ENCODE measurements at places on chromosomes 11 and 22.

DNA sequence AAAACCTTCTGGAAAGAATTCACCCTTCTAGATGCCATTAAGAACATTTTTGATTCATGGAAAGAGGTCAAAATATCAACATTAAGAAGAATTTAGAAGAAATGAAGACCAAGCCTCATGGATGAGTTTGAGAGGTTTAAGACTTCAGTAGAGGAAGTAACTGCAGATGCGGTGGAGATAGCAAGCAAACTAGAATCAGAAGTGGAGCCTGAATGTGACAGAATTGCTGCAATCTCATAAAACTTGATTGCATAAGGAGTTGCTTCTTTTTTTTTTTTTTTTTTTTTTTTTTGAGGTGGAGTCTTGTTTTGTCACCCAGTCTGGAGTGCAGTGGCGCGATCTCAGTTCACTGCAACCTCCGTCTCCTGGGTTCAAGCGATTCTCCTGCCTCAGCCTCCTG is 51.6 kb downstream of the MS4A13 start:
- DNase-seq = no peak

- no peak for DNase-seq
These were observed 56.6 kb downstream of the SYT13 start for GRCh38 chr11:45229401-45230020.

- no peak for DNase-seq
These were observed 4.7 kb upstream of the ASCC2 start for GRCh38 chr22:29842740-29843139.

DNA sequence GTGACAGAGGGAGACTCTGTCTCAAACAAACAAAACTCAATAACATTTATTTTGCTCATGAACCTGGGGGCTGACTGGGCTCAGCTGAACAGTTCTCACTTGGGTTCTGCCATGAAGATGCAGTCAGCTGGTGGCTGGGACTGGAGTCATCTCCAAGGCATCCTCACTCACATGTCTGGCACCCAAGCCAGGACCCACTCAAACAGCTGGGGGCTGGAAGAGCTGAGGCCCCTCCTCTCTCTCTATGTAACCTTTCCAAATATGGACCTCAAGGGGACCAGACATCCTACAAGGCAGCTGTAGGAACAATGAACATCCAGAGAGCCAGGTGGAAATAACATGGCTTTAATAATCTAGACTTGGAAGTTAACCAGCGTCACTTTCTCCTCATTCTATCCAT is 16.8 kb downstream of the HSPA8 start:
- no peak for DNase-seq

DNA sequence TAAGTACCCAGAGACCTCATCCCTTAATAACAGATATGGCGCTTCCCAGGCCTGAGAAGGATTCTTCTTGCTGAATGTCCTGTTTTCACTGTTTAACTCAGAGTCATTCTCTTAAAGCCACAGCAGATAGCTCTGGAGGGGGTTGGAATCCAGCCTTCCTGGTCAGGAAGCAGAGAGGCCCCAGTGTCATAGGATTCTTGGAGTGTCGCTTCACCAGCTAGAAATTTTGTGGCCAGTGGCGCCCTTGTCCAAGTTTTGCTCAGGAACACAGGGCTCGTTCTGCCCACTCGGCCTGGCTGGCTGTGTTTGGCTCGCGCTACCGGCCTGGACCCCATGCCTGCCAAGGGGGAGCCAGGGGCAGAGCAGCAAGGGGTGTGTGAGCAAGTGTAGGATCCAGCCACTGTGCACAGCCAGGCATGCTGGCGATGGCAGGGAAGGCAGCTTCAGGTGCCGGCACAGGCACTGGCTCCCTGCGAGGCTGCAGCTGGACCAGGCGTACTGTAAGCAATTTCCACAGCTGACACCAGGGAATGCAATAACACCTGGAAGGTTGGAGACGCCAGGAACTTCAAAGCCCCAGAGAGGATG is 214.8 kb upstream of the SESN3 start:
- DNase-seq = no peak

DNA sequence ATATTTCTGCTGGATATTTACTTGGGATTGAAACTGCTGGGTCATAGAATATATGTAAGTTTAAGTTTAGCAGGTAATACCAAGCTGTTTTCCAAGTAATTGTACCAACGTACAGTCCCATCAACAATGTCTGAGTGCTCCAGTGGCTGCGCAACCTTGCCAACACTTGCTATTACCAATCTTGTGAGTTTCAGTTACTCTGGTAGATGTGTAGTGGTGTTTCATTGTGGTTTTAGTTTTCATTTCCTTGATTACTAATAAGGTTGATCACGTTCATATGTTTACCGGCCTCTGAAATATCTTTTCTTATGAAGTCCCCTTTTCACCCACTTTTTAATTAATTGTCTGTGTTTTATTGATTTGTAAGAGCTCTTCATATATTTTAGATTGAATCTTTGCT is 370.6 kb upstream of the CADM1 start:
- DNase-seq = no peak

GRCh38 chr11:14414470-14415461 is 55.8 kb upstream of the RRAS2 start:
- DNase-seq = no peak

DNA sequence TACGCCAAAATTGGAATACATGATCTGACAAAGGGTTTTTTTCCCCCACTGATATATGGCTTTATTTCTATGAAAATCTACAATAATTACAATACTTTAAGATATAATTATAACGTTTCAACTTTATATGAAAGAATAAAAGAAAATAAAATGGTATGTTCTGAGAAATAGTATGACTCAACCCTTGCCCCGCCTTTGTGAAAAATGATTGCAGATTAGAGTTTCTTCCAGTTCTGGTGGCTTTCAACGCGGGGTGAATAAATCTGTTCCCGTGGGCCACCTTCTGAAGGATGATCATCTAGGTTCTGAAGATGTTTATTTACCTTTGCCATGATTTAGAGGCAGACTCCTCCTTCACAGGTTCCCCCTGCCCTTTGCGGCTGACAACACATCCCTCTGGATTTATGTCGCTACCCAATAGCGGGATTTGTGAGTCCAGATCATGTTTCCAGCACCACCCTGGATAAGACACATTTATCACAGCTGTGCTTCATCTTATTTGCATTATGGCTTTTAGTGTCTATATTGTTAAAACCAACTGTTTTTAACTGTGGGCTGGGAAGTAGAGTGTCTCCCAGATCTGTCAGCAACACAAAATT is 607.0 kb upstream of the KIRREL3 start:
- no peak for DNase-seq

DNA sequence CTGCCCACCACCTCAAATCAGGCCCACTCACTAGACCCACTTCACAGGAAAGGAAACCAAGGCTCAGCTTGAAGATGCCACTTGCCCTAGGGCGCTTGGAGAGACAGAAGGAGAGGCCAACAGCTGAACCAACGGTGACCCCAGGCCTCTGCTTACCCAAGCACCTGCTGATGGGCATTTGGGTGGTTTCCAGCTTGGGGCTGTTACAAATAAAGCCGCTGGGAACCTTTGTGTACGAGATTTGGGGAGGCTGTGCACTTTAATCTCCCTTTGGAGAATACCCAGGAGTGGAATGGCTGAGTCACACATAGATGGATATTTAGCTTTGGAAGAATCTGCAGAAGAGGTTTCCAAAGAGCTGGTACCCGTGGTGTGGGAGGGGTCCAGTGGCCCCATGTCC is 50.9 kb upstream of the LINC01488 start:
- no peak for DNase-seq

GRCh38 chr22:30357236-30357570 is 396 bp downstream of the CCDC157 start:
- DNase-seq = no peak

GRCh38 chr22:49632199-49633009 is 195.3 kb downstream of the BRD1 start:
- DNase-seq = no peak

- no peak for DNase-seq
These were observed 15.0 kb upstream of the BIRC3 start for GRCh38 chr11:102302241-102302640.

DNA sequence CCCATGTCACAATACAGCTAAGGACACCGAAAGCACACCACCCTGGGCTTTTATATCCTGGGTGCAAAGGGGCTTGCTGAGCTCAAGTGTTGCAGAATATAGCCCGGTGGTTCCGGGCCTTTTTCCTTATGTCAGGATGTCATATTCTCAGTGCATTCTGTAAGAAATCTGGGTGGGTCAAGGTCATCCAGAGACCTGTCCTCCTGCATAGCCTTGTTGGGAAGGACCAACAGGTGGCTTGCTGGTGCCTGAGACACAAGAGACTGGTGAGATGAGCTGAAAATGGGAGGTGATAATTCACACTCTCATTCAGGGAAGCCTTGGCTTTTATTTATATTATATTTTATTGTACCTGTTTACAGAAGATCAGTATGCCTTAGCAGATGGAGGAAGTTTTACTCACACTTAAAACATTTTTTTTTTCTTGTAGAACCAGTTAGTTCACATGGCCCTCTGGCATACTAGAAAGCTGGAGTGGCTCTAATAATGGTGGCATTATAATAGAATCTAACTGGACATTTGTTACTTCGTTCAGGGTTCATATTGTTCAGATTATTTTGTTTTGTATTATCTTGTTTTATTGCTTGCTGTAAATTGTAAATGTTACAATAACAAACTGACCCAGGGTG is 14.6 kb upstream of the TMEM123 start:
- no peak for DNase-seq

- DNase-seq = no peak
These were observed 324.0 kb upstream of the PLET1 start for GRCh38 chr11:112584672-112585071.

DNA sequence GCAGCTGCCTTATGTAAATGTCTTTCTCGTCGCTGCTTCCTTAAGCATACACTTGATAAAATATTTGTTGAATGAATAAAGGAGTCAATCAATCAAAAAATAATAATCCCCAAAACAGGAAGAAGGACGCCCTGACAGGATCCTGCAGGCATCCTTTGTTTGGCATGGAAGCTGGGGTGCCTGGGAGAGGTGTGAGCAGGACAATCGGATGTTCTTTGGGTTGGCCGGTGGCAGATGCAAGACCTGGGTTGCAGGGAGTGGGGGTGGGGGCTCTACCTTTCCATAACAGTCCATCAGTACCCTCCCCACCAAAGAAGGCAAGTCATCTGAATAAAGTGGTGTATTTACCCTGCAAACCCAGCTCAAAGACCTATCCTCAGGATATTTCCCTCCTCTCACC is 1.4 kb upstream of the SHANK2 start:
- no peak for DNase-seq

DNA sequence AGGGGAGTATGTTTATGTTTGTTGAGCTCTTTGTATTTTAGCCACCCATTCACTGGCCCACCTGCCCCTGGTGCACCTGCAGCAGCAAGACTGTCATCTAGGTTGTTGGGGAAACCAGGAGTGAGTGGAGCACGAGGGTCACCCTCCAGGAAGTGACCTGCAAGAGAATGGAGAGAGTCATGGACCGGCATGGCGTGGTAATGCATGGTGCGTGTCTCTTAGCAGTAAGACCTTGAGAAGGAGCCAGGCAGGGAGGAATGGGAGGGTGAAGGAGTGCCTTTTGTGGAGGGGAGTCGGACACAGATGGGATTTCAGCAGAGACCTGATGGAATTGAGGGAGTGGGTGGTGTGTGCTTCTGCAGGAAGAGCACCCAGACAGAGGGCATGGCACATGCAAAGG is 37.9 kb downstream of the KCNQ1 start:
- no peak for DNase-seq

DNA sequence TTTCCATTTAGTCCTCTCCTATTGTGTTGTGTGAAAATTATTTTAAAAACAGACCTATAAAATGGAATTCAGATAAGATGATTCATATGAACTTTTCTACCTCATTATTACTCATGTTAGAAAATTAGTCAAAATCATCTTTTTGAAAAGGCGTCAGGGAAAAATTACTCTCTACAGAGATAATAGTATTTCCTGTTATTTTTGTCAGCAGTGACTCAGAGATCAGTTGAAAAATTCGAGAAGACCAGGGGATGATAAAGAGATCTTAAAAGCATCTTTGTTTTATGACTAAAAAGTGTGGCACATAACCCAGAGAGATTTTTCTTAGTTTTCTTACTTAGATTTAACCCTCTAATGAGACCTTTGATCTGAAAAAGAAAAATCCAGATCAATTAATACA is 157.9 kb upstream of the CARD18 start:
- no peak for DNase-seq

GRCh38 chr11:115627071-115627470 is 122.9 kb upstream of the CADM1 start:
- no peak for DNase-seq

DNA sequence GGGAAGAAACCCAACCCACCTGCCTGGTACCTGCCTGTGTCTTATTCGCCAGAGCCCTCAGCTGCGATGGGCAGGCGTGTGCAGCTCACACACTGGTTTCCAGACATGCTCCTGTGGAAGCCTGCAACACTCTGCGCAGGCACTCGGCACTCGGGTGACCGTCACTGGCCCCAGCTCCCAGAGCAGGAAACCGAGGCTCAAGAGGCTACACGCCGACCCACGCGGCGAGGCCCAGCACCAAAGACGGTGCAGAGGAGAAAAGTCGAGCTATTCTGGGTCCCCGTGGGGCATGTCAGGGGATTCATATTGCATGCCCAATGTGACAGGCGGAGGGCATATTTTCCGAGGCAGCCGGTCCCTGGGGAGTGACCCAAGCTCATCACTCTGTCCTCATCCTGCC is 11.6 kb upstream of the FGF19 start:
- DNase-seq = no peak

DNA sequence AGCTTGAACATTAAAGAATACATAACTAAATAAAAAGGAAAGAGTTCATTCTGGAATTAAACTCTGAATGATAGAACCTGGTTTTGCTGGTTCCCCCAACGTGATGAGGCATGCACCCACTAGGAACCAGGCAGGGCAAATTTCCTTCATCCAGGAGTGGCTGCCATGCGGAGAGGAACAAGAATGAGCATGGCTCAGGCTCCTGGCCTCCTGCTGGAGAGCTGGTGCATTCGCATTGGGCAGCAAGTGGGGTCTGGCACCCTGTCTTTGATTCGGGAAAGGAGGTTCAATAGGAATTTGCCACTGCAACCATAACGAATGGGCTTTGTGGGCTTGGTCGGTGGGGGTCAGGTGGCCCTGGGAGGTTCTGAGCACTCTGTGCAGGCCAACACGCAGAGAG is 169.8 kb upstream of the TENM4 start:
- no peak for DNase-seq

DNA sequence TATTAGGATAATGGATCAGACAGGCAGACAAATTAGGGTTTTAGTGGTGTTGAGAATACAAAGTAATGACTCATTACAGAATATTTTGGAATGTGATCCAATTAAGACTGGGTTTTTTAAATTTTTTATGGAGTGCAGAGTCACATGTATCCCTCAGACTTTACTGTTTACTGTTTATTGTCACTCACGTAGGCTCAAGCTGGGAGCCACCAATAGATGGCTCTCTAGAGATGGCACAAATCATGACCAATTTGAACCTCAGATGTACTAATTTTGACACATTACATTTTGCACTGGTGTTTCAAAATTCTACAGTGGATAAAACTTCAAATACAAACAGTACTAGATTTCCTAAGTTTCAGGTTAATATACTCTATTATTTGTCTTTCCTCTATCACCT is 53.6 kb upstream of the ANO3 start:
- no peak for DNase-seq

DNA sequence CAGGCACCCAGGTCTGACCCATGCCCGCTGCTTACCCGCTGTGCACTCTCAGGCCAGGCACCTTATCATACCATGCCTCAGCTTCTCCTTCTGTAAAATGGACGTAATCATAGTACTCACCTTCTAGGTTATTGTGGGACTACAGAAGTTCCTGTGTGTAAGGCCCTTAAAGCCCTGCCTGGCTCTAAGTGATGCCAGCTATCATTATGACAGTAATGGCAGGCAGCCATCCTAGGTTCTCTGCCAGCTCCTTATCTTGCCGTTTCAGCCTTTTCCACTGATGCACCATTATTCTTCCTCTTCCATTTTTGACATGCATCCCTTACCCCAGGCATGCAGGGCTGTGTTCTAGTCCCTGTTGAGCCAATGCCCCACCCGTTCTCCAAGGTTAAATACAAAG is 57.9 kb downstream of the DBX1 start:
- no peak for DNase-seq
